IPS-NIHi11 (cell line): ENCODE measurements at places on chromosomes 4 and X.

DNA sequence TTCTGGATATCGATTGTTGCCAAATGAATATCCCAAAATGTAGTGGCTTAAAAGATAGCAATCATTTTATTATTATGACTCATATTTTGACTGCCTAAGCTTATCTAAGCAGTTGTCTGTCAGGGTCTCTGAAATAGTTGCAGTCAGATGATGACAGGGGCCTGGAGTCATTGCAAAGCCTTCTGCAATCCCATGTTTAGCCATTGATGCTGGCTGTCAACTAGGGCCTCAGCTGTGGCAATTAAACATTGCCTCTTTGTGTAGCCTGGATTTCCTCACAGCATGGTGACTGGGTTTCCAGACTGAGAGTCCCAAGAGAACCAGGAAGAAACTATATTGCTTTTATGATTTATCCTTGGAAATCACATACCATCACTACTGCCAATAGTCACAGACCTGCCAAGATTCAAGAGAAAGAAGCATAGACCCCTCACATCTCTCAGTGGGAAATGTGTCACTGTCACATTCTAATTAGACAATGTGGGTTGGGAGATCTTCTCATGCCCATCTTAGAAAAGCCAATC lies 227.3 kb upstream of the NOCT start:
- DNase-seq: no peak

GRCh38 chrX:154021131-154021611 lies 1.5 kb upstream of the IRAK1 start:
- DNase-seq: no peak

GRCh38 chr4:39574946-39575345 lies 47.7 kb upstream of the UGDH start:
- no peak for DNase-seq

DNA sequence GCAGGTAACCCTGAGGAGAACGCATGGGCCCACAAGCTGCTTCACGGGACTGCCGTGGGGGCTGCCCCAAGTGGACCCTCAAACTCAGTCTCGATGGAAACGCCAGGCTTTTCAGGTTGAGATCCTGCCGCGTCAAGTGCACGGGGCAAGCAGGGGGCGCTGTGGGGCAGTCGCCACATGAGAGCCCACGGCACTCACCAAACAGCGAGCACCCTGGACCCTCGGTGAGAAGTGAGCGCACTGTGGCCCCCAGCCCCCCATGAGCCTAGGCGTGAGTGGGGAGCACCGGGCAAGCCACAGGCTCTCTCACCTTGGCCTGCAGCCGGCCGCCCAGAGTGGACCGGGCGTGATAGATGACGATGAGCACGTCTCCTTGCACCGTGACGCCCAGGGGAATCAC lies 50.9 kb upstream of the CPLX1 start:
- DNase-seq: peak; percentile 76

DNA sequence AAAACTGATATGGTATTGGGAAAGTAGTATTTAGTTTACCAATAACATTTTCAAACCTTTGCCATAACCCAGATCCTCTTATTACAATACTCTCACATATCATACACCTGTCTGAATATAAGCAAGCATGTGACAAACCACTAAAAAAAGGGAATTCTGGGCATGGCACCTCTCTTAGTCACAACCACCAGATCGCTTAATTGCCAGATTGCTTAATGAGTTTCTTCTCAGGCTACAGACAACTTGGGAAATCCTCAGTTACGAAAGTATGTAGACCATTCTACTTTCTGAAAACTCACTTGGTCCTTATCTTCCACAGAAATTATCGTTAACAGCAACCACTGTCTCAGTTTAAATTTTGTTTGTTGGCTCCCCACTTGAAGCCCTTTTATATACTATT lies 2.1 kb downstream of the NAF1 start:
- no peak for DNase-seq

- no peak for DNase-seq
These were observed 34.5 kb upstream of the RAB33B start for GRCh38 chr4:139419388-139419914.
